ENCODE measurements at places on chromosomes 2 and 18.

DNA sequence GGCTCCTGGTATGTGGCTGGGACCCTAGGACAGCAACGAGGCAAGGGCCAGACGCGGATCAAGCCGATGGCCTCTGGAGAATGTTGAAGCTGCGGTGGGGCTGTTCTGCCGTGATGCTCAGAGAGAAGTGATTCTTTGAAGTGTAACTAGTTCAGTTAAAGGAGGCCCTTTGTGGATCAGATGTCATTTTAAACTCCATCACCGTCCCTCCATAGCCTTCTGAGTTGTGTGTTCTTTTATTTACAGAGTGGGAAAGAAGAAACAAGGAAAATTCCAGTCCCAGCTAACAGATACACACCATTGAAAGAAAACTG is 403 bp downstream of the PNO1 start:
- DNase-seq, result no peak

DNA sequence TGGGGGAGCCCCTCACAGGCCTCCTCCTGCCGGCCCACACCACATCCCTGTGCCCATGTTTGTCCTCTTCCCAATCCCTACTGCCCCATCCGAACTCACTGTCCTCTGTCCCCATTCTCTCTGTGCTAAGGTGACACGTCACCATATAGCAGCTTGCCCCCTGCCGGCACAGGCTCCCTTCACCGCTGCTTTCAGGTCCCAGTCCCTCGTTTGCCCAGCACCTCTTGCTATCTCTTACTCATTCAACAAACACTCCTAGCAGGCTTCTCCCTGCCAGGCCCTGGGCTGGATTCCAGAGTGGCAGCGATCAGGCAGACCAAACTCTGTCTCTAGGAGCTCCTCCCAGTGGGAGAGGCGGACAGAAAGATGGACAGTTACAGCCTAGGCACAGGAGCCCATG is 74.3 kb downstream of the TFCP2L1 start:
- DNase-seq, result no peak

- no peak for DNase-seq
Observed at GRCh38 chr2:162244541-162245031, 1.3 kb upstream of the FAP start.

DNA sequence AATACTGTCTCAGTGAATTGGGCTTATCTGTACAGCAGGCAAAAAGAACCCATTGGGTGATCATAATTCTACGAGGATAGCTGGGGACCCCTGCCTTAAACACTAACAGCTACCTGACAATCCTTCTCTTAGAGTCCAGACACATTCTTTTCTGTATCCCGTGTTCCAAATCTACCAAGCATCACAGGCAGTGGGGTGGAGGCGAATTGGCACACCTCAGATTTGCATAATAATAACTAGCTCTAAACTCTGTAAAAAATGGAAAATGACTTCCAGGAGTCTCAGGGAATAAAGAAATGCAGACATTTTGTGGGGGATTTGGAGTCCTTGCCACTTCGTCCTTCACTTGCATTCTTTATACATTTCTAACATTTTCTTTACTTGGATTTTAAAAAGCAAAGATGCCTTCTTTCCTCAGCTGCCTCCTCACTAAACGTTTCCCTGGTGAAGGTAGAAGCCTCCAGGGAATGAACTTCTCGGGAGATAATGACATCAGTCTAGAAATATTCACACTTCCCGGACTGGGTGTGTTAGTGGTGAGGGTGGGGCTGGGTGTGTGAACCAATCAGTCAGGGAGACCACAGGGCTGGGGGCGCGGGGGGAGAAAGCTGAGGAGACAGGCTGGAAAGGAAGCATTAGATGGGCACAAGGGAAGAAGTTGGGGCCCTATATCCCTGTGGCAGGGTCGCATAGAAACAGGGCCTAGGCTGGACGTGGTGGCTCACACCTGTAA is 59.1 kb upstream of the BOD1L2 start:
- DNase-seq, result no peak

DNA sequence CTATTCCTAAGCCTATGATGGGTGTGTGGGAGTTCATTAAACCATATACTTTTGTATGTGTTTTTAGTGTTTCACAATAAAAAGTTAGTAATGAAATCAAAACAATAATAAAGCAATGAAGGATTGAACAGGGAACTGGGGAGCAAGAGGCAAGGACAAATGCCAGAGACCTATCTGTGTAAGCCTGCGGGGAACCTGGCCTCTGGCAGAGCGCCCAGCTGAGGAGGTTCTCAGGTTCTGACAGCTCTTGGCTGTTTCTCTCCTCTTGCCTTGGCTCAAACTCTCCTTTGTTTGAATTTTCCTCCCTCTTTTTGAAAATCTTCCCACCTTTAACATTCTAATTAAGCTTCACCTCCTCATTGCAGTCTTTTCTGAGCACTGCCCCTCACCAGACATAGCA is 200.0 kb upstream of the NCKAP5 start:
- DNase-seq, result no peak

DNA sequence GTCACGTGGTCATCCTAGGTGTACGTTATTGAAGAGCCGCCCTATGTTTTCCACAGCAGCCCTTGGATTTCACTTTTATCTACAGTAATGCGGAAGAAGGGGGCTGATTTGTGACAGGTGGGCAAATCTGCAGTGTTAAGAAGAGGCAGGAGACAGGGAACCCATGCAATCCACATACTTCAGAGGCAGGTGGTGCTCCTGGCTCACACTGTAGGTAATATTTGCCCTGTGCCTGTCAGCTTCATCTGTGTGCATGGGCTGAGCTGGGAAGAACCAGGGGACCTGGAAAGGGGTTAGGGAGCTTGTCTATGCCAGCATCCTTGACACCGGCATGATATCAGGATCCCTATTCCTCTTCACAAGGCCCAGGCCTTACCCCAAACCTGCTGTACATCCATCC is 183.9 kb downstream of the SH3RF3 start:
- DNase-seq, result no peak

- no peak for DNase-seq
Observed at GRCh38 chr2:175621821-175622220, 380.2 kb downstream of the LNPK start.

DNA sequence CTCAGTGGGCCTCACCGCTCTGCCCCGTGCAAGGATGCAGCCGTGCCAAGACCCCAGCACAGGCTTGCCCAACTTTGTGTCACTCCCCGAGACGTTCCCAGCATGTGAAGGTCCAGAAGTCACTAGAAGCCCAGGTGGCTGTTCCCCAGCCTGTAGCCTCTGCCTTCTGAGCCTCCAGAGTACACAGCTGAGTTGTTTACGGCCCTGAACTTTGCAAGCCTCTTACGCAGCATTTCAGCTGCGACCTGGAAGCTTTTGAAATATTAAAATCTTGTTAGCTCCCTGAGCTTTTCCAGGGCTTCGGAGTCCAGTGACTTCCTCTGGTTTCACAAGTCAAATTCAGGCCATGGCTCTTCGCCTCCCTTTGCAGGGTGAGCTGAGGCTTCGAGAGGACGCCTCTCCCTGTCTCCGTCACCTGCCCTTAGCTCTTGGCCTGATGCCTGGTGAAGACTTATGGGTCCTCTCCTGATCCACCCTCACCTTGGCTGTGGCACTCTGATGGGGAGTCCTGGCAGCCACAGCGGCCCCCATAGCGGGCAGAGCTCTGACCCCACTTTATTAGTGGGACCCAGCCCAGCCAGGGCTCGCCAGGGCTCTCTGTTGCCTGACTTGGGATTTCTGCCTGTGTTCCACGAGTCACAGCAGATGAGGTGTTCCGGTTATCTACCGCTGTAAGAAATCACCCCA is 76.5 kb upstream of the HPCAL1 start:
- no peak for DNase-seq

DNA sequence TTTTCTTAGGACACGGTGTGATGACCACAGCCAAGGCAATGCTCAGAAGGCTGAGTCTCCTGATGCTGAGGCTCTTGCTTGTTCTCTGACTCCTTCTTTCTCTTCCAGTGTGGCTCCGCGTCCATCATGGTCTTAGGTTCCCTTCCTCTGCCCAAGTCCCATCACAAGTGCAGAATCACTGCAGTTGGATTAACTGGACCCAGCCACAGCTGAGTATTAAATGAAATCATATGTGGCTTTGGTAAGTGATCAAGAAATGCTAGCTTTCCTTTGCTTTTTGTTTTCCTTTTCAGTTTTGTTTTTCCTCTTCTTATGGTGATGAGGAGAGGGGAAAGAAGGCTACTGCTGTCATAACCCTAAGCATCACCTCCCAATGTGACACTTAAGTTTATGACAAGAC is 375.8 kb downstream of the INSIG2 start:
- no peak for DNase-seq

GRCh38 chr2:54767921-54768320 is 44.5 kb downstream of the EML6 start:
- no peak for DNase-seq

DNA sequence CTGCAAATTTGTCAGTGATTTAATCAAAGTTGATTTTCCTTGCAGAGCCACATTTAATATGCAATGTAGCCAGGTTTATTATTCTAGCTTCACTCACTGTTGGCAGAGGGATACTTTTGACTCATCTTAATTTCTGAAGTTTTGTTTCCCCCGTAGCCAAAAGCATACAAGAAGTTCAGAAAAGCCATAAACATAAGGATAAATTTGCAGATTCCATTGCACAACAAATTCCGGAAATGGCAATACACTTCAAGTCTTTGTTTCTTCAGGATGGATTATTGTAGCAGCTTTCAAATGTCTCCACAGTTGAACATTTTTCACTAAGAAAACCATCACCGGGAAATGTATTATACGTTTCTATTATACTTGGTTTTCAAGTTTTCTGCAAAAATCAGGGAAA is 88.0 kb upstream of the ZCCHC2 start:
- DNase-seq, result no peak

DNA sequence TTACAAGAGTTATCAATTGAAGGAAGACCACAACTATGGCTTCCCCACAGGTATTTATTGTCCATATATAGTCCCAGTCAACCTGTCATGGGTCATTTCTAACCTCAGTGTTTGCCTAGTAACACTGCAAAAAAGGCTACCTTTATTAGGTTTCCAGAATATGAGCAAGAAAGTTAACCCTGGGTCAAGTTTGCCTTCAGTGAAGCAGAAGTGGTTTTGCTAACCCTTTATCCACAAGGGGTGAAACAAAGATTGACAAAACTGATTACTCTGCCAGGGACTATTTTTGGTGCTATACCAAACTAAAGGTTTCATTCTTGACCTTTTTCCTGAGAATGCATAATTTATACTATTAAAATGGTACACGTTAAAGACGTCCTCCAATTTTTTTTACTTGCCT is 28.8 kb downstream of the SP100 start:
- DNase-seq, result no peak

DNA sequence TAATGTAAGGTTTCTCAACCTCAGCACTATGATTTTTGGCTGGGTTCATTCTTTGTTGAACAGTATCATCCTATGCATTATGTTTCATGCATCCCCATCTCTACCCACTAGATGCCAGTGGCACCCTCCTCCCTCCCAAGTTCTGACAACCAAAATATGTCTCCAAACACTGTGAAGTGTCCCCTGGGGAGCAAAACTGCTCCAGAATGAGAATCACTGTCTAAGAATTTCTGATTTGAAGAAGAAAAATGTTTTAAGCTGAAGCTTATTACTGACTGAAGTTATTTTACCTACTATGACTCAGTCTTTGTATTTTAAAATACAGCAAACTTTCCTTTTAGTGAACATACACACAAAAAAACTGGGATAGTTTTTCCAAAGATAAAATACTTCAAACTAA is 3.4 kb downstream of the THADA start:
- DNase-seq, result no peak

DNA sequence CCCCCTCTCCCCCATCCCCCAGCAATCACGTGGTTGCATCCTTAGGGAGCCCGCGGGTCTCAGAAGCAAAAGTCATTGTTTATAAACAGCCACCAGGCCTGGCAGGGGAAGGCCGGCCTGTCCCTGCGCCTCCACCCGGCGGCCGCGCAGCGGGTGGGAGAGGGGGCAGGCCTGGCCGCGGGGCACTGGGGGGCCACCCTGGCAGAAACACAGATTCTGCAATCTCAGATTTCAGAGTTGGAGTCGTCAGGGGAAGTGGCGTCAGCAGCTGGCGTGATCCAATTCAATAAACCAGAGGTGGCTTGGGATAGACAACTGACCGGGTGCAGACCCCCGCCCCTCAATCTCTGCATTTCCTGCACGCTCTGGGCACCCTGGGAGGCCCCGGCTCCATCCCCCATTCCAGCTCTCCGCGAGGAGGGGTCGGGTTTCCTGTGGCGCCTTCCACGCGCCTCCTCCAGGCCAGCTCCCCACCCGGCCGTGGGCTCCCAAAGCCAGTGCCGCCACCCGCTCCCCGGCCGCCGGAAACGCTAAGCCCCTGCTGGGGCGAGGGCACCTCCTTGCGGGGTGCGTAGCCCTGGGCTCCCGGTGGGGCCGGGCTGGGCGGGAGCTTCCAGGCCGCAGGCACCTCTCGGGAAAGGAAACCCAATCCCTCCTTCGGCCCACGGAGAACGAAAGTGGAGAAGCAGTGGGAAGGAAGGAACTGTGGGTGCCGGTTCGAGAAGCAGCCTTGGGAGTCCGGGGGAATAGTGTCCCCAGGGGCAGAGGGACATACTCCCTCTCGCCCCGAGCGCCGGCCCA is 1.1 kb downstream of the BIN1 start:
- no peak for DNase-seq

GRCh38 chr2:67137699-67138098 is 259.4 kb upstream of the ETAA1 start:
- DNase-seq, result no peak

DNA sequence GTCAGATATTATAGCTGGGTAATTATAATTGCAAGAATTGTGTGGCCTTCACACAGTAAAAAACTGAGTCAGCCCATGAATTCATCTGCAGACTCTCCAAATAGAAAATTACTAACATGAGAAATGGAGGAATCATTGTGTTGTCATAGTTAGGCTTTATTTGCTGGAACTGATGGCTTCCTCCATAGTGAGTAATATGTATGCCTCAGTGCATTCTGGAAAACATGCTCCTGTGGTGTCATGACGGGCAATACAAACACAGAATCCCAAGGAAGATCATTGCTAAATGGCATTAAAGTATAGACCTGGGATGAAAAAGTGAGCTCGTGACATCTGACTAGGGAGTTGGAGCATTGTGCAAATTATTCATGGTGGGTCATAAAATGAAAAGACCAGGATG is 23.6 kb upstream of the NMS start:
- DNase-seq, result no peak

DNA sequence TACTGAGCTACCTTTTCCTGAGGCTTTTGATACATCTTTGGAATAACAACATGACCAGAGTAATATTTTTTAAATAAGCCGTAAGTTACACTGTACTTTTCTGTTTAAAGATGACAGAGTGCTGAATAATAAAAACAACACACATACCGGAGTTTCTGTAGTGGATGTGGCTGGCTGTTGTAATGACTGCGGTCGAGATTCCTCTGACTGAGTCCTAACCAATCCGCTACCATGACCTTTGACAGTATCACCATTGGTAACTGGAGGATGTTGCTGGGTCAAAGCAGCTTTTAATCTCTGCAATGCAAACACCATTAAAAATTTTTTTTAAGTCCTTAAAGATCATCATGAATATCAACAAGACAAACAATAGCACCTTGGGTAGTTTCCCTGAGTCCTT is 70.7 kb downstream of the ATF2 start:
- no peak for DNase-seq

GRCh38 chr18:13474907-13475545 is 251.3 kb downstream of the FAM210A start:
- DNase-seq, result no peak
